ENCODE measurements at places on chromosomes 2 and 18.

DNA sequence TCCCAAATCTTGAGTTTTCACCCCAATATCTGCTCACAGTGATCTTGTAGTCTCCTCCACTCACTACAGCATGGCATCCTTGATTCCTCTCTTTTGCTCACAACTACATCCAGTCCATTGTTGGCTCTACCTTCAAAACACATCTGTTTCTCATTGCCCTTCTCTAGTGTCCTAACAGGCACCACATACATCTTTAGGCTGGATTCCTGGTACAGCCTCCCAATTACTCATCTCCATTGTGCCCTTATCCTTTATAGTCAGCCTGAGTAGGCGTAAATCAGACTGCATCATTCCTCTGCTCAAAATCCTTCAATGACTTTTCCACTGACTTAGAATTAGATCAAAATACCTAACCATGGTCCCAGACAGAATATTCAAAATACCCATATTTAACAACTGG, 10.7 kb upstream of the TAF1B start:
- DNase-seq: no peak

DNA sequence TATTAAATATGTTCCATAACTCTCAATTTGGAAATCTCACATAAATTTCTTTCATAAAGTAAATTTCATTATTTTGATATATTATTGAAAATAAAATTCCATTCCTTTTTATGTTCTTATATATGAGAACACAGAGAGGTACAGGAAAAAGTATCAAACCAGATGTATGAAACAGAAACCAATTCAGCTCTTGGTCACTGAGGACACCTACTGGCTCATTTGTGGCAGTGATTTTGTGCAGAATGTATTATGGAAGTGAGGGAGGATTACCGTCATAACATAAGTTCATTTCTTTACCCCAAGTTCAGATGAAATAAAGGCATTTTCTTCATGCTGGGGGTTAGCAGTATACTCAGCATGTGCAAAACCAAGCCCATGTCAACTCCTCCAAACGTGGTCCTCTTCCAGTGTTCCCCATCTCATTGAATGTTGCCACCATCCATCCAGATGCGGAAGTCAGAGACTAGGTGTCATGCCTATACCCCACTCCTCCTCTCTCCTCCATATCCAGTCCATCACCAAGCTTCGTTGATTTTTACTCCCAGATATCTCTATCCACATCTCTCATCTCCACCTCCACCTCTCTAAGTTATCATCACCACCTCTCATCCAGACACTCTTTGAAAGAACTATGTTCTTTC, 41.7 kb upstream of the MALL start:
- DNase-seq: peak; percentile 7

DNA sequence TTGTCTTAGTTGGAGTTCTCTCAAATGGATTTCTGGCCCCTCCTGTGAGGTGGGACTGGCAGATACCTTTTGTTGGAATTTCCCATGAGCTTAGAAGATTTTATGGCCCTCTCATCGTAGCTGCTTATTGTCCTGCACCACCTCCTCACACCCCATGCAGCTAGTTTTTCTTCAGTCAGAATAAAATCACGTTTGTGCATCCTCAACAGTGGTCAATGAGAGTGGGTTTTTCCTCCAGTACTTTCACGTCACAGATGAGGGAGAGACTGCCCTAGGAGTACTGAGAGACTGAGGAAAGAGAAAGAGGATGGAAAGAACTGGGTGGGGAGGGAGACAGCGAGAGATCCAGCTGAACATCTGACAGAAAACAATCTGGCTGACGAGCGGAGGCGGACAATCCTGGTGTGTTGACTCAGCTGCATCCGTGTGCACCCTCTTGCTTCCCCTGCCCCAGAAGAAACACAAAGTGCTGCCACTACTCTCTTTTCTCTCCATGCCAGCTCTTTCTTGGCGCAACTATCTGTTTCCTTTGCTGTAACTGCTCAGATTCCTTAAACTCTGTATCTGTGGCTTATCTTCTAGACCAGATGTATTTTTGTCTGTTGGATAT, 7.4 kb downstream of the RAPGEF4 start:
- DNase-seq: no peak

DNA sequence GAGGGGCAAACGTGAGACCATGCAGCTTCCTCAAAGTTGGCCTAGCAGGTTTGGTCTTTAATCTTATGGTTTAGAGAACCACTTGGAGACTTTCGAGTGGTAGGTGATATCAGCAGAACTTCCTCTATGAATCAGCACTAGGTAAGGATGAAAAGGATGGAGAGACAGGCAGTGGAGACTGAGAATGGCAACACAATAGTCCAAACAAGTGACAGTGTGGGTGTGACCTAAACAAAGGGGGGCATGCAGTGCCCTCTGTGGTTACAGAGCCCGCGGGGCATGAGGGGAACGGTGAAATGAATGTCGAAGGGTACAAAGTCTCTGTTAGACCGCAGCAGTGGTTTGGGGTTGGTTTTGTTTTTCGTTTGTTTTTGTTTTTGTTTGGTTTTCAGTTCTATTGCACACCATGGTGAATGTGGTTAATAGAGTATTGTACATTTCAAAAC, 143.9 kb downstream of the L3MBTL4 start:
- DNase-seq: no peak

DNA sequence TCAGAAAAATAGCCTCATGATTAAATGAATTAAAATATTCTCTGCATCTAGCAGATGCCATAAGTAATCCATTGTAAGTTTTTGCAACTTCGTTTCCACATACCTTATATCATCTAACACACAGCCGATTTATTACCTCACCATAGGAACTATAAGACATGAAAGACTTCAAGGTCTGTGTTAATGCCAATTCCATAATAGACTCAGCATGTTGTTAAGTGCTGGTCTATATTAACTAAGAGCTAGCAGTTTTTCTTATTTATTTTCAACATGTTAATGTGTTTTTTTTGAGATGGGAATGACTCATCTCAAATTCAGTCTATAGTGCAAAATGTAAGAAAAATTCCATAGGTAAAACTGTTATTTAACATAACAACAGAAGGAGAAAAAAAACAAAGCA, 243.9 kb upstream of the GULP1 start:
- no peak for DNase-seq

GRCh38 chr2:28408764-28409599, 16.3 kb downstream of the FOSL2 start:
- DNase-seq: no peak

GRCh38 chr2:101089419-101089818, 61.8 kb downstream of the TBC1D8 start:
- no peak for DNase-seq

GRCh38 chr2:111202266-111203040, 81.7 kb downstream of the BCL2L11 start:
- no peak for DNase-seq

- DNase-seq: no peak
These were observed 78.3 kb upstream of the MAP4K4 start for GRCh38 chr2:101619191-101619591.

All from SK-N-DZ (cell line).